ENCODE measurements at places on chromosomes 1 and 21. TPM values are rescaled to one million over a fixed set of nuclear protein-coding genes. Genes with fewer than 3 reads are reported as not detected.

- DNase-seq = no peak
These were observed 28.2 kb downstream of the VCAM1 start for GRCh38 chr1:100747771-100748170.

GRCh38 chr1:226026833-226027232 is 27.7 kb upstream of the SDE2 start:
- DNase-seq = no peak

Gene AADACL4
- total RNA-seq = not detected

- DNase-seq = no peak
These were observed 235.1 kb upstream of the RUNX1 start for GRCh38 chr21:35284199-35284598.

DNA sequence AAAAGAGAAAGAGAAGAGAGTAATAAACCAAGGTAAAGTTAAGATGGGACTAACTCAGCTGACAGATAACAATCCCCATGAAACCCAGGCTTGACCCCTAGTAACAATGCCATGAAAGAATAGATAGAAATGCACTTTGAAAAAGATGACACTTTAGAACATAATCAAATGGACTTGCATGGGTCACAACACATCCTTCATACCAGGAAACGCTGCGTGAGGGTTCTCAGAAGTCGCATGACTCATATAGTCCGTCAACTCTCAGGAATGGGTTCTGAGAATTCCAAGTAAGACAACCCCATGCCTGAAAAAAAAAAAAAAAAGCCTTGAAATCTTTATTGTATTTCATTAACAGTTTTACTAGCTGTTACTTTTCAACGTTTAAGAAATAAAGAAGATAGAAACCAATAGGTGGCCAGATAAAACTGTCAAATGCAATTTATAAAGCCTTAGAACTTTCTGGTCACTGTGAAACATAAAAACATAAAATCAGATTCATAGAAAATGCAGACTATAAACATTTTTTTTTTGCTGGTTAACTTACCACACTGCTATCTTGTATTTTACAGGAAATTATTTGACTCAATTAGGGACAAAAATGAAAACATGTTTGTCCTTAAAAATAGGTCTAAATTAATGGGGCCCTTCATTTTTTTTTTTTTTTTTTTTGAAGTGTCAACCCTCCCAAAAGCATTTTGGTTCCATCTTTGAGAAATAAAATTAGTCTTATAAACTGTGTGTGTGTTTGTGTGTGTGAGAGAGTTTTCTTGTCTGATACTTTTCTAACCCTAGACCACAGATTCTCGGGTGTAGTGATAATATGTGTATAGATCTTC is 202.1 kb downstream of the NCAM2 start:
- DNase-seq = no peak

Gene OR2T33
- not detected for total RNA-seq

DNA sequence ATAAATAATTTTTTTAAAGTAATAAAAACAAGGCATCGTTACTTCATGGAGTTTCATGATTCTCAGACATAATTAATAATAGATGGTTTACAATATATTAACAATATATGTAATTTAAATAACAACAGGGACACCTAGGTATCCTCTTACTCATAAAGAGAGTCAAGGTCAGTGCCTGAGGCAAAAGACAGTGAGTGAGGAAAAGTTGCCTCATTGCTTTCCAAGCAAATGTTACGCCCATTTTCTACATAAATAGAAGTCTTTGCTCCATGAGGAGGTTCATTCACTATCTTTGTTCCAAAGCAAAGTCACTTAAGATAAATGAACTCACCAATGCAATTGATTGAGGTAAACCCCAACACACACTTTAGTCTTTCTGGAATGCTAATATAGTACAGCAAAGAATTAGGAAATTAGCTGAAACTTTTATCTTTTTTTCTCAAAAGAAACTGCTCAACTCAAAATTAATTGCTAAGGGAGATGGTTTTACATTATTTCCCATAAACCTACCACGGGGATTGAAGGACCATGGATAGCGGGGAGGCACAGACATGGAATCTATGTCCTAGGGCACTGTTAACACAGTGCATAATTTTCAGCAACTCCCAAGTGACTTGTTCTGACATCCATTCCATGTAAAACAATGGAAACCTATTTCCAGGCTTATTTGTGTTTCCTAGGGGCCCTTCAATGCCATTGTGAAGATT is 19.6 kb downstream of the BCL9 start:
- no peak for DNase-seq

DNA sequence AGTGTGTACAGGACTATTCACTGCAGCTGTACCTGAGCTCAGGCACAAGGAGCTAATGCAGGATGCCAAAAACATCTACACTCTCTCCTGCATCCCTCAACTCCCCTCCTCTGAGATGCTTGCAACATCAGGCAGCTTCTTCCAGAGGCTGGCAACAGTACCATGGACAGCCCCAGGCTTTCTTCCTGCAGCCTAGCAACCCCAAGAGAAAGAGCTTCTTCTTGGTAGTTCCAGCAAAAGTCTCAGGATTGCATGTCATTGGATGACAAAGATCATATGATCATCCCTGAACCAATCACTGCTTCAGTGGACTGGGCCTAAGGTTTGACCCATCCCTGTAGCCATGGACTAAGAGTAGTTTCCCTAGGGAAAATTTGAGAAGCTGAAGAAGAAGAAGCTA is 46.7 kb downstream of the CAMK2N1 start:
- DNase-seq = no peak

Gene CRTC2
- total RNA-seq = 30.8 TPM

DNA sequence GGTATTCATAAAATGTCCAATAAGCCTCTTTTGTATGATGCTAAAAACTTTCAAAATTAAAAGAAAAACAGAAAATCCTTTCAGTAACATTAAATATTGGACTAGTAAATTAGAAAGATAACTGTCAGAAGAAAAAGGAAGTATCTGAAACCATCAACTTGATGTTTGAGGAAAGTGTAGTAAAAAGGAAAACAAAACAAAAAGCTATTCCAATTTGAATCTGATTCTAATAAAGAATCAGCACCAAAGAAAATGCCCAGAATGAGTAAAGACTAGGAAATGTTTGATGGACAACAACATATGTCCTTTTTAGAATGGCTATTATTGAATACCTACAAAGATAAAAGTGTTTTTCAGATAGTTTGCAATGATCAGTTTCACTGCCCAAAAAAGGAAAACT is 79.9 kb upstream of the RBM34 start:
- no peak for DNase-seq

GRCh38 chr1:151098126-151098525 is 27.6 kb downstream of the GABPB2 start:
- no peak for DNase-seq
